ENCODE measurements at places on chromosomes 11 and 22.

DNA sequence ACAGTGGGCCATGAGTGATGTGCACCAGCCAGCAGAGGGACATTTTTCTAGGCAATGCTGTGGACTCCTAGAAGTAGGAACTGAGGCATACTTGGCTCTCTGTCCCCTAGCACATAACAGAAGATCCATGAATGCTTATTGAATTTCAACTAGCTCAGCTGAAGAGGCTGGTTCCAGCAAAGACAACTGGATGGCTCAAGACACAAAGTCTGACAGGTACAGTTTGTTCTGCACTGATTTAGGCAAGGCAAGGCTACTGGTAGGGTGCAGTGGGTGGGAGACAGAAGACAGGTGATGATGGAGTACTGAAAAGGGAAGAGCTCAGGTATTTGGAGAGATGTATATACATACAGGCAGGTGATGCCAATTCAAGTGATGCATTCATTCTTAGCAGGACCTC, 72.4 kb upstream of the USP47 start:
- no peak for DNase-seq

- no peak for DNase-seq
Measured at GRCh38 chr11:64276653-64277431, 7.6 kb downstream of the BAD start.

- no peak for DNase-seq
Measured at GRCh38 chr11:57237204-57237681, at the start of gene APLNR. APLNR (minus strand) TSS chr11:57237250; CDS start chr11:57237004, 246 bp downstream.

GRCh38 chr11:975827-976226, 50.2 kb downstream of the AP2A2 start:
- DNase-seq = no peak

DNA sequence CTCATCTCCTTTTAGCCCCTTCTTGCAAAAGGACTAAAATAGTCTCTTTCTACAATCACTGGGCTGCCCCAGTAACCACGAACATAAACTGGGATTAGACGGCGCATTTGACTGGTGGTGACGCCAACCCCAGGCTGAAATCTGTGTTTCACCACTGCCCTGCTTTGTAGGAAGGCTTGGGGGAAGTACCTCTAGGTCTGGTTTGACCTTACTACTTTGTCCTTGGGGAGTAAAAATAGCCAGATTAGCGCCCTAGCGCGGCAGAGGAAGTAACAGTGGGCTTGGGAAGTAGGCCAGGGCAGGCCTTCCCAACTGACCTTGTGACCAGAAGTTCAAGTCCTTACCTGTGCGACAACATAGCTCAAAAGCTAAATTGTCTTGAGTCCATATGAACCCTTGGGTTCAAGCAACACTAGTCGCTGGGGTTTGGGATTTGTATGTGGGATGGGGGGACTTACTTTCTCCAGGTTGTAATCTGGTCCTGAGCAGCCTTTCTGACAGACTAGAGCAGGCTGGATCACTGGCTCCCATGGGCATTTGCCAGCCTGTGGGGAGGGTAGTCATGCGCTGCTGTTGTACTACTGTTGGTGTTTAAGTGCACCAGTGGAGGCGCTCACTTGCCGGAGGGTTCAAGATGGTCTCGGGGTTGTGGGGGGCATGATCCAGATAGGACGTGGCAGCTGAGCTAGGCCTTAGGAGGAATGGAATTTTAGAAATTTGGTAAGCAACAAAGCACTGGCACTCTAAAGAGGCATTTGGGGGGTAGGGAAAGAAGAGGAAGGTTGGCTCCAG, 953 bp upstream of the PACS1 start:
- no peak for DNase-seq

DNA sequence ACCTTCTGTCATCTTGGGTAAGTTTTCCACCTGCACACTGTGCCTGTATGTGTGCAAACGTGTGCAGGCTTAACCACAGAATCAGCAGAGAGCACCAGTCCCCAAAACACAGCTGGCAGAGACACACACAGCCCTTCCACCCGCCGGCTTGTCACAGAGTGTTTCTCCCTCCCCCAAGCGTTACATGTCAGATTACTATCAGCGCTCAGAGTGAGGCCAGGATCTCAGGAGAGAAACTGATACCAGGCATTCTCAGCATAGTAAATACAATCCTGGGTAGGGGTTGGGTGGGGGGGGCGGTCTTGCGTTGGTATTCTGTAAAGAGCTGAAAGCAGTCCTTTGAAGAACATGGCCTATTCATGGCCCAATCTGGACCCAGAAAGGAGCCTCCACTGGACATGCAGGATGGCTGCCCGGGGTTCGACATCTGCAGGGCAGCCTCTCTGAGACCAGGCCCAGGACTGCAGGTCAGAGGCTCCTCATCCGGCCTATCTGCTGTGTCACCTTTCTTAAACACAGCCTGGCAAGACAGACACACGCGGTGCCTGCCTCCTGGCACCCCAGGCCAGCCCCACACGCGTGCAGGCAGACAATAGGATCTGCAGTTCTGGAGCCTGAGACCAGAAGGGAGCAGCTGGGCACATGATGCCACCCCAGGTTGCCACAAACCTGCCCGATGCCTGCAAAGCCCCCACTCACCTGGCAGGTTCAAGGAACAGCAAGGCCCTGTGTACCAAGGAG, 1.7 kb downstream of the OSBPL5 start:
- no peak for DNase-seq

DNA sequence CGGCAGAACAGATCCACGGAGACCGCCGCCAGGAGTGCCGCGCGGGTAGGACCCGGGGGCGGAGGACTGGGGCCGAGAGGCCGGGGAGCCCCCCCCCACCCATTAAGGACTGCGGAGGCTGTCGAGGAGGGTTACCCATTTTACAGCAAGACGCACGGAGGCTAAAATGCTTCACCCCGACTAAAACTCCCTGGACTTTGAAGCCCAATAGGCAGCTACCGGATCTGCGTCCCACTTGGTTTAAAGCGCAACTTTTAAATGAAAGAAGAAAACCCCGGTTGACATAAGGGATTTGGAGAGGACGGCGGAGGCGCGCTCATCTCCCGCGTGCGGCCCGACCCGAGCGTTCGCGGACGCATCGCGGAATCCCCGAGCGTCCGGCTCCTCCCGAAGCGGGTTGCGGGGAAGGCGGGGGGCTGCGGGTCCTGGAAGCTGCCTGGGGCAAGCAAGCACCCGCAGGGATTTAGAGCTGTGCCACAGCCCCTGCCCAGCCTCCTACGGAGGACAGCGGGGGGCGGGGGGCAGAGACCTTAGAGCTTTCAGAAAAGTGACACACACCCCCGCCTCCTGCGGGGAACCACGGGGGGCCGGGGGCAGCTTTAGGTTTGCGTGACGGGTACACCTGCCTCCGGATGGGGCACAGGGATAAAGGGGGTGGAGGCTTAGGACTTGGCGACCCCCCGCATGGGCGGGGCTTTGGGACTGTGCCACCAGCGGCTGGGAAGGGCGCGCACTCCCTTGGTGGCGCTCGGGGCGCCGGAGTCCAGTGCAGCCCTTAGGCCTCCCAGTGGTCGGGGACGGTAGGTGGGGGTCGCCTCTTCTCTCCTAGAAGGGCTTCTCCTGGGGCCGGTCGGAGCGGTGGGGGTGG, 760 bp upstream of the CELSR1 start:
- DNase-seq = no peak

DNA sequence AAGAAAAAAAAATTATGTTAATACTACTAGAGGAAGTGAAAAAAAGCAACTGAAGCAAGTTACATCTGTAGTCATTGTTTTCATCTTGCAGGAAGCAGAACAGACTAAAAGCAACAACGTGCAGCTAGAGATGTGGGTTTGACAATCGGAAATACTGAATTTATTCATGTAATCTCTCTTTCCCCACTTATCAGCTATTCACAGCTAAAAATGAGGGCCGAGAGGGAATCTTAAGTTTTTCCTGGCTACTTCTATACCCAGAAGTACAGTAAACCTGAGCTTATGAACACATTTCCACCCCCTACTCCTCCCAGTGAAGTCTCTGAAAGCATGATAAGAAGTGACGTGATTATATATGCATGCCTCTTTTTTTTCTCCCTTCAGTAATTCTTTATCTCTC, 116.5 kb downstream of the SPON1 start:
- DNase-seq = no peak

GRCh38 chr22:37145180-37146050, 4.3 kb downstream of the IL2RB start:
- DNase-seq = no peak

DNA sequence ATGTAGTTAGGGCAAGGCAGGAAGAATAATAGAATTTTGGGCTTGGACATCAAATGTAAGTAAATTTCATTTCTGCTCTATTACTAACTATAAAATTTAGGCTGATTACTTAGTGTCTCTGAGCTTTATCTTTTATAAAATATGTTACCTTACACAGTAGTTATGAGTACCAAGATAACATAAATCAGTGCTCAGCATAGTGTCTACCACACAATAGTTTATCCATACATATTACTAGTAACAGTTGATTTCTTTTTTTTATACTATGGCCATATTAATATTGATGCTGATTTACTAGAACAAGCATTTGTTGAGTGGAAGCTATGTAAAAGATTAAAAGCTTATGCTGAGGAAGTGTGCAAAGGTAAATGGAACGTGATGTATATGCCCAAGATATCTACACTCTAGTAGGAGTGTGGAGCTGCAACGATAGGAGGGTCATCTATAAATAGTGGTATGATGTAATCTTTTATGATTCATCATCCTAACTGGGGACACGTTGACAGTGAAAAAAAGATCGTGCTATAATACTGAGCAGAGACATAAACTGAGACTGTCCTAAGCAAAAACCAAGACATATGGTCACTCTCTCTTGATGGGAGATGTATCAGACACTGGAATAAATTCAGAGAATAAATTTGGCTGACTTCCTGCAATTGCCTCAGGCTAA, 8.7 kb upstream of the SLC5A12 start:
- DNase-seq = no peak

- no peak for DNase-seq
Measured at GRCh38 chr11:129223701-129224149, 31.6 kb upstream of the ARHGAP32 start.

DNA sequence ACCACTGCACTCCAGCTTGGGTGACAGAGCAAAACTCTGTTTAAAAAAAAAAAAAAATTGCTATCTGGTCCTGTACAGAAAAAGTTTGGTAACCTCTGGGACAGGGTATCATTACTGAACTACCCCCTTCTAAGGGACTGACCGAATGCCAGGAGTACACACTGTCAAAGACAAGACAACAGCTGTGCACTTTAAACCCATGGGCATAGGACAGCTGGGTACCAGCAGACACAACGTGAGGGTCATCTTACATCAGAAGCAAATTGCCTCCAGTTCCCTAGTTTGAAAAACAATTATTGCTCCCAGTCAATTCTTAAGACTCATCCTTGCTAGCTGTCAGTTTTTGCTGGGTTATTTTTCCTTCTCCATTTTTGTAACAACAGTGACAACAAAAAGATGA, 17.8 kb downstream of the CD59 start:
- DNase-seq = no peak

- no peak for DNase-seq
Measured at GRCh38 chr22:29275167-29275566, 7.1 kb downstream of the EWSR1 start.

DNA sequence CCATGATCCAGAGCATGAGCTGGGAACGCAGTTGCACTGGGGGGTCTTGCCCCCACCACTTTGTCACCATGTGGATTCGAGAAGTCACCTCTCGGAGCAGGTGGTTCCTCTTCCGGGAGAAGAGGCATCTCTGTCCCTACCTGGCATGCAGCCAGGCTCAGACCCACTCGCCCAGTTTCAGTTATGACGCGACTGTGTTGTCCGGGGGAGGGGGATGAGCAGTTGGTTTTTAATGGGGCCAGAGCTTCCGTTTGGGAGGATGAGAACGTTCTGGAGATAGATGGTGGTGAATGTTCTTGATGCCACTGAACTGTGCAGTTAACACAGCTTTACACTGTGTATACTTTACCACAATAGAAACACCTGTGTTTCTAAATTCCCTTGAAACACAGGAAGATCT, 41.5 kb downstream of the DHCR7 start:
- DNase-seq = no peak

- no peak for DNase-seq
Measured at GRCh38 chr11:94771390-94771789, 3.2 kb downstream of the AMOTL1 start.

- no peak for DNase-seq
Measured at GRCh38 chr22:40383905-40384304, 13.5 kb downstream of the SGSM3 start.

DNA sequence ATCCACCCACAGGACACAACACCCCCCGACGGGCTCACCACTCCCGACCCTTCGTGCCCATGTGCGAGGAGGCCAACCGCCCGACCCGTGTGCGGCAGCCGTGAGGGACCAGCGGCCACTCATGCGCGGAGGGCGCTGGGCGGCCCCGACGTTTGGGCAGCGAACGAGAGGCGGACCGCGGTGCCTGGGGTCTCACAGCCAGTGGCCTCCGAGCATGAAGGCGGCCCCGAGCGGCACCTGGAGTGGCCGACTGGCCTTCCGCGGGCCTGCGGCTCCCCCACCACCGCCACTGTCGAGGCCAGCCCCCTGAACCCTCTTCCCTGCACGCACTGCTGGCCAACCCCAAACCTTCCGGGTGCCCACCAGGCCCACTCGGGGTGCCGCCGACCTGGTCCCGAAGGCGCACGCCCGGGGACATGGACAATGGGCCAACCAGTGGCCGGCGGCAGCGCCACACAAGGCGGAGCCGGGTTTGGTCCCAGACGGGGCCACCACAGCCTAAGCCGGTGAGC, 4274.9 kb upstream of the OR11H1 start:
- DNase-seq = no peak

GRCh38 chr11:119421941-119422808, 797 bp downstream of the THY1 start:
- no peak for DNase-seq

GRCh38 chr11:14015711-14016110, 53.2 kb downstream of the SPON1 start:
- no peak for DNase-seq

DNA sequence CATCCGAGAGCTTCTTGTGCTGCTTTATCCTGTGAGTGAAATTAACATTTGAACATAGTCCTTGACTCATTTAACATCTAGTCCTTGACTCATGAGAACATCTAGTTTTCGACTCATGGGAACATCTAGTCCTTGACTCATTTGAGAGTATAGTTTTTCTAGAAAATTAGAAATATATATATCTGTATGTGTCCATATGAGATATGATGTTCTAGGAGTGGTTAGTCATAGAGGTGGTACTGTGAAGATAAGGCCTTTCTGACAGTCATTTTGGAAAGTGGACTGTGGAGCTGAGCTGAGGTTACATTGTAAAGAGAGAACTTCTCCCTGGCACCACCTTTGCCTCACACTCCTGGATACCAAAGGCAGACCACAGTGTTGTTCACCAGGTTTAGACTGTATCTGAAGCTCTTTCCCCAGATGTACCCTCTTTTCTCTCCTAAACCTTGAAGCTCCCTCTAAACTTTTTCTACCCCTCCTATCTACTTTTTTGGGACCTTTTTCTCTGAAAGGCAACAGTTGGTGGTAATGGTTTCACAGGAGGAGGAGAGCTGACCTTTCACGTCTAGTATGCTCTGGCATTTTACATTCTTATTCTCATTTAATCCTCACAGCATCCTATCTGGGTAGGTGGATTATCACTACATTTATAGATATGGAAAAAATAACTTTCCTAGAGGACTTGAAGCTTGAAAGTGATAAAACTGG, 67.2 kb downstream of the PPP2R1B start:
- no peak for DNase-seq
